Retina (tissue), 1 donor: ENCODE measurements at places on chromosomes 2 and 18.

DNA sequence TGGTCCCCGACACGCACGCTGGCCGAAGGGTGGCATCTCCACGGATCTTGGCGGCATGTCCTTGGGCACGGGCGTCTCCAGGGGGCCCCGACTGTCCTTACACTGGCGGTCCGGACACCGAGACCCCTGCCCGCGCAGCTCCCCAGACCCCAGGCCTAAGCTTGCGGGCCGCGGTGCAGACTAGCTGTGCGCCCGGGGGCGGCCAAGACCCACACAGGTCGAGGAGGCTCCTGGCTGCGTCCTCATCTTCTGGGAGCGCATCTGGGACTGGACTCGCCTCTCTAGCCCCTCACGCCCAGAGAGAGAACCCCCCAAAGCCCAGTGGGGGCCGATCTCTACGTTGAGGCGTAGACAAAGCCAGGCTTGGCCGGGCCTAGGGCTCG lies 475 bp upstream of the TWIST2 start:
- no peak for DNase-seq

GRCh38 chr2:65576861-65577601 lies 144.6 kb upstream of the SPRED2 start:
- no peak for DNase-seq

- no peak for DNase-seq
Measured at GRCh38 chr2:14942987-14943386, 310.5 kb downstream of the LRATD1 start.

- DNase-seq, result no peak
Measured at GRCh38 chr2:127829845-127830246, 18.9 kb upstream of the WDR33 start.

DNA sequence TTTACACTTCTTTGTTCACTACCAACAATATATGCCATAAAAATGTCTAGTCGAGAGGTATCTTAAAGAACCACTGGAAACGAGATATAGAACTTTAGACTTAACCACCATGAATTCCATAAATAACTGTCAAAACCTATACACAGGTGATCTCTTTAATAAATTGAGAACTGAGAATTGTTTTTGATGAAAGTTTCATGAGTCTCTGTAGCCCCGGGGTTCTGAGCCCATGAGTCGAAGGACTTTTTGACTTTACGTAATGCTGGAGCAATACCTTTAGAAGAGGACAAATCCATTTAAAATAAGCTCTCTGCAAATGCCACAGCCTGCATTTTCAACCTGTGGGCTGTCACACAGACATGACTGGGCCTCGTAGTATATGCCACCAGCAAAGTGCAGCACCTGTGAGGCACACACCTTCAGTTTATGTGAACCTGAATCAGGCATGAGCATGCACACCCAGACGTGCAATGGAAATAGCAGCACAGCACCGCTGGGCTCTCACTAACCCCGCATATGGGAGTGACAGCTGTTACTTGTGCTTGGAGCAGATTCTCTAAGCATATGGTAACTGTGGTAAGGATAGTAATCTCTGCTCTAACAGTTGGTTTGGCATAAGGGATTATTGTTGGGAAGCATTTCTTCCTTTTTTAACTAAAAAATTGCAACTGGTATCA lies 383.2 kb downstream of the SOCS6 start:
- DNase-seq, result no peak

- no peak for DNase-seq
Measured at GRCh38 chr2:220191031-220191430, 563.6 kb downstream of the SLC4A3 start.

- no peak for DNase-seq
Measured at GRCh38 chr18:60069145-60069544, 169.3 kb downstream of the PMAIP1 start.
